ENCODE measurements at places on chromosomes 2 and 18.
A peak's percentile ranks its signal among the peaks of the same experiment; 100 is the strongest.

- DNase-seq, result no peak
Measured at GRCh38 chr18:40907842-40908241, 1047.2 kb upstream of the PIK3C3 start.

- DNase-seq, result no peak
Measured at GRCh38 chr2:66164470-66164869, 270.5 kb upstream of the MEIS1 start.

DNA sequence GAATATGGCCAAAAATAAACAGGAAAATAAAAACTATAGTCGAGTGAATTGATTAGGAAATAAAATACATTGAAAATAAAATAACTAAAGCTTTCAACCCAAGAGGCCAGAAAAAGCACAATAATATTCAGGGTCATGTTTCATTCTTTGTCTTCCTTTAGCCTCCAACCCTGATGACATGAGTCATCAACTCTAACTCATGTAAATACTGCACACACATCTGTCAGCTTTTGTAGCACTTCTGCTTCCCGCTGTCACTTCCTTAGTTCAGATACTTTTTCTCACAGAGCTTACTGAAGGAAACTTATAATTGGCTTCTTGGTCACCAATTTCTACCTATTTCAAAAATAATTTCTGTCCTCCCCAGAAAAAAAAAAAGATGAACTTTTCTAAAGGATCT lies 112.8 kb downstream of the UPP2 start:
- no peak for DNase-seq

- DNase-seq, result no peak
Measured at GRCh38 chr18:37330173-37330572, 235.4 kb downstream of the CELF4 start.

DNA sequence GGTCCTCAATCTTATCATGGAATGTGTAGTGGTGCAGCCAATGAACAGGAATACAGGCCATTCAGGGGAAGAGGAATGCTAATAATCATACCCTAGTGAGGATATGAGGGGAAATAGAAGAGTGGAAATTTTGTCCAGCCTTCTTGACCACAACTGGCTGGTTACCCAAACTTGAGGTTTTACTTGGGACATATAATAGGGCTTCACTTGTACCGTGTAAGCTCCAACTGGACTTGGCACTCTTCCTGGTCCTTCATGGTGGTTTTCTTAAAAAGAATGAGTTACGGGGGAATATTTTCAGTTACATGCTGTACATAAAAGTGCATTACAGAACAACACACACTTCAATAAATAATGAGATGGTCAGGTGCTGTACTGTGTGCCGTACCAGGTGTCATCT lies 234.9 kb upstream of the RASGRP3 start:
- DNase-seq, result no peak

GRCh38 chr2:179272406-179273192 lies 8.0 kb upstream of the SESTD1 start:
- no peak for DNase-seq

DNA sequence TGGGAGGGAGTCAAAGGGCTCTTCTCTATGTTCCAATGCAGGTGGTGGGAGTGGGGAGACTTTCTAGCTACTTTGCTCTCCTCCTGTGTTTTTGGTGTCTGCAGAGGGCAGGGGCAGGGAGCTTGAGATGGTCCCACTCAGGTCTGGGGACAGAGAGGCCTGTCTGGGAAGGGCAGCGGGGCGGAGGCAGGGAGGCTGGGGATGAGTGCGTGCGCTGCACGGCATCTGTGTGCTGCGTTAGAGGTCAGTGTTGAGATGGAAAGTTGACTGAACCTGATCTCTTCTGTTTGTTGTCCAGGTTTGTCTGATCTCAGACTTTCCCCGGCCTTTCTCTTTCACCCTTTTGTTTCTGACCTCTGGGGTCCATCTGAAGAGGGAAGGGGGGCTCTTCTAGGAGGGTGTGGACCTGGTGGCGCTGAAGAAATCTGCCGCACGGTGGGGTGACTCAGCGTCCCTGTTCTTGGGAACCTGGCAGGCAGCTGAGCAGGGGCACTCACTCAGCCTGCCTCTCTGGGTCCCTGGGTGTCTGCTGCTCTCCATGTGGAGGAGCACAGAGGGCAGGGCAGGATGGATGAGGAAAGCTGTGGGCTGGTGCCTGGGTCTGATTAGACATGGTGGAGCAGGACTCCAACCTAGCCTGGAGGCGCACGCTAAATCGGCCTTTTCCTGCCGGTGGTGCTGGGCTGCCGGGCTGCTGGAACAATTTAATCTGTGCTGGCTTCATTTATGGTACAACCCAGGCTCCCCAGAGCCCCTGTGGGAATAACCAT lies 24.1 kb downstream of the IGFBP2 start:
- DNase-seq, result no peak

DNA sequence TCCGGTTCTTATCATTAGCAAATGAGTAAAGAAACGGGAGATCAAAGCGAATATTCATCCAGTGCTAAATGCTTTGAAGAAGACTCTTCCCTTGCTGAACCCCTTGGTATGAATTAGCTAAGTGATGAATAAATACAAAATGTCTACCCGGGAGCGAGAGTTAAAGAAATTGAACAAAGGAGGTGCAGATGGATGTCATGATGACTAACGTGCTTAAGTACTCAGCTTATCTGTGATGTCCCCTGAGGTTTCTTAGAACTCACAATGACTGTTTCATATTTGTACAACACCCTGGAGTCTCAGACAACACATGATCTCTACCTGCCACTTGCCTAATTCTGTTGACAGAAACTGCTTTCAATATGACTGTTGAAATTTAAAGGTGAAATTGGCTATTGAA lies 148.5 kb downstream of the TMEM200C start:
- DNase-seq, result no peak

DNA sequence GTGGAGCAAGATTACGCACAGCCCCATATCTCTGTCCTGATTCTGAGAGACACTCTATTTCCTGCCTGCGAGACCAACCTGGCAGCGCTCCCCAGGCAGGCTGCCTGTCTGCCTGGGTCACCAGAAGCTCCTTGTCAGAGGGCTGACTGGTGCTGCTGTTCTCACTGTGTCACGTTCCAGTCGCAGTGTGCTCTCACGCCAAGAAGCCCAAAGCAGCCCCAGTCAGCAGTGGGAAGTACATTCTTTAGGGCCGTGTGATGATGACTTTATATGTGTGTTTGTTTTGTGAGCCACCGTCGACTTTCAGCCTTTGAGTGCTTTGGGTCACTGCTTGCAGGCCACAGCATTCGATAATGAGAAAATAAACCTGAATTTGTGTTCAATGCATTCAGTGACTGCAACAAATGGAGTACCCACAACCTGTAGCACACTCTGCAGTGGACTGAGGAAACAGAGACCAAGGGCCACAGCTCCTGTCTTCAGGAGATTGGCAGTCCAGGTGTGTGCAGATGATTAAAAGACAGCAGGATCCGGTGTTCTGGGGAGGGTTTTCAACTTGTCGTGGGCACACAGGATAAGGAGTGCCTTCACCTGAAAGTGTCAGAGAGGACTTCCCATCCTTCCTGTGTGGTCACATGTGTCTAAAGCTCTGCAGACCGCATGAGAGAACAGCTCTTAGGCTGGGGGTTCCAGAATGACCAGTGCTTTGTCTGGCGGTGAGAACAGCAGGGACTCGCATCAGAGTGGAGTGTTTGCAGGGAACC lies 4.8 kb downstream of the TNFRSF11A start:
- no peak for DNase-seq

- DNase-seq, result no peak
Measured at GRCh38 chr2:198191651-198192050, 387.3 kb downstream of the PLCL1 start.

- no peak for DNase-seq
Measured at GRCh38 chr2:212911011-212911410, 240.4 kb downstream of the IKZF2 start.

- DNase-seq, result no peak
Measured at GRCh38 chr2:210440206-210440605, 36.4 kb downstream of the LANCL1 start.

DNA sequence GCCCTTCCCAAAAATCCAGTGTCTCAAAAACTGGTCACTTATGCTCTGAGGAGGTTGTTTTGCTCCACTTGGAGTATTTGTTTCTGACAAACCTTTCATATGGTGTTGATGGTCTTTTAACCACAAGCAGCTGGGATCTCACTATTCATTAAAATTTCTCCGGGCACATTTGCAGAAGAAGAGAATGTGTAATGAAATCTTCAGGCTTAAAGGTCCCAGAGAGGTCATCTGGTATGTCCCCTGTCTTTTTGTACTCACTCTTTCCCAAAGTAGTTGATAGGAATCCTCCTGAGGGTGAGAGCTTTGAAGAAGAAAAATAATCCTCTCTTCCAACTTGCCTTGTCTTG lies 430.8 kb downstream of the SETBP1 start:
- no peak for DNase-seq

DNA sequence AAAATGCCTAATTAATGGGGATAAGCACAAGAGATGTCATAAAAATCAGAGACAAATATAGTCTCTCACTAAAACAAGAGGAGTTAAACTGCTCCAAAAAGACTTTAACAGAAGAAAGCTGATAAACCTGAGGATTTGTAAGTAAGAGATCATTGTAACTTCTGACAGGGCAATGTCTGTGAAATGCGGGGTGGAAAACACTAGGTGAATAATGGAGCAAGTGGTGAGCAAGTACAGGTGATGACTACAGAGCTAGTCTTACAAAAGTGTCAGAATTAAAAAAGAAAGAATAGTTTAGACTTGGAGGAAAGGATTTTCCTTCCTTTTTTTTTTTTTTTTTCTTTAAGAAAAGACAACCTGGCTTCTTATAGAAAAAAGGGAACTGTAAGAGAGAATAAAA lies 22.7 kb downstream of the ATAD2B start:
- no peak for DNase-seq

DNA sequence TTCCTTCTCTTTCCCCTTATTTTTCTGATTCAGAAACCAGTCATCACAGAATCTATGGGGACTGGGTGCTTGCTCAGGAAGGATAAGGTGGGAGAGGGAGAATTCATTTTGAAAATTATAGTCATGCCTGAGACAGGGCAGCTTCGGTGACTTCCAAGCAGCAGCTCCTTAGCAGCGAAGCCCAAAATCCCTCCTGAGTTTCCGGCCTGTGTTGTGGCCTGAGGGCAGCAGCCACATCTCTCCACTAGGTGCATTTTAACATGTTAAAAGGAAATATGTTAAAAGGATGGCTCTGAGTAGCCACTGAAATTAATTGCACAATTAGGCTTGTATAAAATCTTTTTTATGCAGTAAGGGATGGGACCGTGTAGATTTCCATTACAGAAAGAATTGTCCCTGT lies 207.0 kb upstream of the RAB12 start:
- DNase-seq, result no peak

GRCh38 chr2:14011190-14011589 lies 621.3 kb upstream of the LRATD1 start:
- no peak for DNase-seq

DNA sequence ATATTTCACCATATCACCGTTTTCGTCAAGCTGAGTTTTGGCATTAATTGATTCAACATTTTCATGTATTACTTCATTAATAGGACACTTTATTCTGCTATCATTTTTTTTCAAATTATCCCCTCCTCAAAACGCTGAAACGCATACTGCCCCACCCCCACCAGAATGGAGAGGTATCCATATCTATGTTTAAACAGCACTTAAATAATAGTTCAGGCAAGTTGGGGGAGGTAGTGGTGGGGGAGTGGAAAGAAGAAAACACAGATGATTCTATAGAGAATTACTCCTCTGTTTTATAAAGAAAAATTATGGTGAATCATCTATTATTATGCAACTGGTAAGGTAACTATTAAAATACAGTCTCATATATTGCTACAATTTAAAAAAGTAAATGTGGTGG lies 314.4 kb upstream of the ZEB2 start:
- DNase-seq, result no peak

GRCh38 chr2:158894572-158894971 lies 73.9 kb upstream of the TANC1 start:
- DNase-seq, result no peak

GRCh38 chr2:206084870-206085741 lies 868 bp downstream of the INO80D start:
- DNase-seq, result peak; percentile 69

DNA sequence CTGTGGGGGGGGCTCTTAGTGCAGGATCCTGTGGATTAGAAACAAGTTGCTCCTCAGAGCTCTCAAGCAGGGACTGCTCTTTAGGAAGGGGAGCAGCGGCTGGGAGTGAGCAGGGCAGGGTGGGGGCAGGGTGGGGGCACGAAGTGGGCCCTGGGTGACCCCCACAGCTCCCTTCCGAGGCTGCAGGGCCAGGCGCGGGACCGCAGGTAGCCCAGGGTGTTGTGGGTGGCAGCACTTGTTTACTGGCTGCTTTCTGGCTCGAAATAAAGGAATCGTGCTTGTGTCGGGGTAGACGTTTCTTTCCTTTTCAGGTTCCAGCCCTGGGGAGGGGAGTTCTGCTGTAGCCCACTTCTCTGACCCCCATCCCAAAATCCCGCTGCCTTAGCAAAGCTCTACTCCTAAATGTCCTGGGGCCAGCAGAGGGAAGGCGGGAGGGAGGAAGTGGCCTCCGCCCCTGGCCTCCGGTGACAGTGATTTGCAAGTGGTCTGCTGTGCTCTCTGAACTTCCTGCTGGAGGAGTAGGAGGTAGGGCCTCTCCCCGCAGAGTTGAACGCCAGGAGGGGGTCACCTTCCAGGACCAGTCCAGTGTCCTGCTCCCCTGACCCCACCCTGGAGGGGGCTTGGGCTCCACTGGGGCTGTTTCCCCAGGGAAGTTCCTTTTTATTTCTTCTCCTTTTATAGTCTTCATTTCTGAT lies 8.3 kb downstream of the NEU4 start:
- DNase-seq, result no peak

- no peak for DNase-seq
Measured at GRCh38 chr2:142536492-142536891, 341.0 kb upstream of the KYNU start.

GRCh38 chr2:208112969-208113368 lies 11.4 kb downstream of the CRYGD start:
- DNase-seq, result no peak

DNA sequence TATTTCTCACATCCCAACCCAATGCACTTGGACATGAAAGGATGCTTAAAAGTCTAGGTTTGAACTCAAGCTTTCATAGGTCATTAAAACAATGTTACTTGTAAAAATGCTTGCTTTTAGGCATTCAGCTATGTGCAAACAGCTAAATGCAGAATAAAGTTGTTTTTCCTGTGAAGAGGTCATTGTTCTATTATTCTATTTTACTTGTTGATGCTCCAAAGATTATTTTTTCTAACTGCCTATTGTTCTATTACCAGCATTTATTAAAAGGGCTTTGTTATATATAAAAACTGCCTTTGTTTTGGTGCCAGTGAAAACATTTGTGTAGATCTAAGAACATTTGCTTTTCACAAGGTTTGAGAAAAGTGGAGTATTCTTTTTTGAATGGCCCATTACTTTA lies 49.4 kb downstream of the TMEM178A start:
- DNase-seq, result no peak

- DNase-seq, result peak; percentile 94
Measured at GRCh38 chr2:219530048-219530963, 13.3 kb downstream of the CHPF start.

- no peak for DNase-seq
Measured at GRCh38 chr2:27647289-27647688, 16.1 kb downstream of the SUPT7L start.

GRCh38 chr2:45627911-45628310 lies 16.8 kb upstream of the SRBD1 start:
- no peak for DNase-seq
